ENCODE measurements at places on chromosomes 4 and X. TPM values are rescaled to one million over a fixed set of nuclear protein-coding genes. Genes with fewer than 3 reads are reported as not detected.

The FAM53A gene
- total RNA-seq: 2.0 TPM

The RASSF6 gene
- total RNA-seq: 2.1 TPM

The EMCN gene
- total RNA-seq: 17.1 TPM

The UGT2B11 gene
- total RNA-seq: not detected

The LANCL3 gene
- total RNA-seq: 2.0 TPM

The IL15 gene
- total RNA-seq: 12.1 TPM

The ENAM gene
- total RNA-seq: 0.26 TPM

The GPC3 gene
- total RNA-seq: 63.2 TPM

The SSX2 gene
- not detected for total RNA-seq

The ANXA10 gene
- total RNA-seq: not detected

The CTAG1A gene
- total RNA-seq: not detected

The ANAPC10 gene
- total RNA-seq: 17.0 TPM

The PLP1 gene
- total RNA-seq: not detected

The DCAF8L2 gene
- total RNA-seq: not detected

The BEX4 gene
- 26.3 TPM for total RNA-seq

The PPBP gene
- not detected for total RNA-seq

The MAGEA4 gene
- total RNA-seq: not detected

The NHSL2 gene
- 18.3 TPM for total RNA-seq

The TMEM144 gene
- 13.1 TPM for total RNA-seq

The KLF3 gene
- total RNA-seq: 44.2 TPM

The TRIM61 gene
- total RNA-seq: 0.44 TPM

The SUPT20HL1 gene
- not detected for total RNA-seq

The XG gene
- 0.81 TPM for total RNA-seq

The BEX1 gene
- total RNA-seq: not detected

The LGI2 gene
- total RNA-seq: 0.44 TPM

The TCEAL5 gene
- total RNA-seq: not detected

The TLL1 gene
- 7.1 TPM for total RNA-seq

The MBTPS2 gene
- total RNA-seq: 13.7 TPM

The RASL11B gene
- not detected for total RNA-seq

The IGFBP7 gene
- 584 TPM for total RNA-seq

The PAGE5 gene
- 0.43 TPM for total RNA-seq

The GASK1B gene
- 25.9 TPM for total RNA-seq

The CLGN gene
- 2.9 TPM for total RNA-seq

The DMD gene
- total RNA-seq: 13.4 TPM

The PLS3 gene
- total RNA-seq: 152 TPM

The FAM9B gene
- not detected for total RNA-seq

The ARMCX1 gene
- total RNA-seq: 18.9 TPM

The DNAAF6 gene
- total RNA-seq: not detected

The NXF3 gene
- 4.1 TPM for total RNA-seq

The ASB9 gene
- total RNA-seq: 3.7 TPM

The SLIT2 gene
- total RNA-seq: 35.1 TPM

The UGT2B15 gene
- total RNA-seq: not detected

The MCF2 gene
- not detected for total RNA-seq

The SSR4 gene
- total RNA-seq: 168 TPM

The LNX1 gene
- total RNA-seq: 7.3 TPM

The CPLX1 gene
- total RNA-seq: 4.2 TPM

The ARMCX5 gene
- total RNA-seq: 14.7 TPM

The PAK3 gene
- 1.3 TPM for total RNA-seq

The SLC6A14 gene
- 41.5 TPM for total RNA-seq

The NR0B1 gene
- not detected for total RNA-seq

The PHOX2B gene
- total RNA-seq: not detected

The NOX1 gene
- total RNA-seq: not detected
